NCI-H146 (cell line): ENCODE measurements at places on chromosomes 3 and 15.
A peak's percentile ranks its signal among the peaks of the same experiment; 100 is the strongest.

DNA sequence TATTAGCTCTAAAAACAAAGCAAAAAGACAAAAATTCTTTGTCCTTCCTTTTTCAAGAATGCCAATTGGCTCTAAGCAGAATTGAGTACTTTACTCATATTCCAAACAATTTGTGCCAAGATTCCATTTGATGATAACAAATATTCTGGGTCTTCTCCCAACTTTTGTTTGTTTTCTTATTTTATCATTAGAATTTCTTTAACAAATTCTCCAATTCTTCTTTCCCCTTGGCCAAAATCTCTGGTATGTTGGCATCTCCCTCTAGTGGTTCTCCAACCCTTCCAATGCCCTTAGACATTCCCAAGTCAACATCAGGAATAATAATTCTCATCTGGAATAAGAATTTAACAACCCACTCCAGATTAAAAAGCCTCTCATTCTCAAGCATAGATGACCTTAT is 5.3 kb downstream of the CPOX start:
- no peak for DNase-seq

DNA sequence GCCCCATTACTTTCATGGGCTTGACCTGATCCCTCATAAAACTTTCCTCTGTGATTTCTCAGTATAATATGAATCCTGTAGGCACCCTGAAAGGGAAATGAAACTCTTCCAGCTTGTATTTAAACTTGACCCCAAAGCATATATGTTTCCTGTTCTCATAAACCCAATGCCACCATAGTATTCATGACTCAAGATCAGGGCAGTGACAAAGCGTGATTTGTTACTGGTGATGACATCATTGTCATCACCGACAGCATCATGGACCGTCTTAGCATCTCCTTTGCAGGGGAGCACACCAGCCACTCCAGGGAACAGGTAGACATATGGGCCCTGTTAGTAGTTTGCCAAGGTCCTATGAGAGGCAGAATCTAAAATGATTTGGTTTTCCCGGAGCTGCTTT is 741.2 kb downstream of the NR2F2 start:
- DNase-seq, result no peak

- DNase-seq, result no peak
These were observed 146.1 kb downstream of the AQP9 start for GRCh38 chr15:58284293-58284692.

GRCh38 chr3:189664311-189664710 is 33.1 kb downstream of the TP63 start:
- no peak for DNase-seq

DNA sequence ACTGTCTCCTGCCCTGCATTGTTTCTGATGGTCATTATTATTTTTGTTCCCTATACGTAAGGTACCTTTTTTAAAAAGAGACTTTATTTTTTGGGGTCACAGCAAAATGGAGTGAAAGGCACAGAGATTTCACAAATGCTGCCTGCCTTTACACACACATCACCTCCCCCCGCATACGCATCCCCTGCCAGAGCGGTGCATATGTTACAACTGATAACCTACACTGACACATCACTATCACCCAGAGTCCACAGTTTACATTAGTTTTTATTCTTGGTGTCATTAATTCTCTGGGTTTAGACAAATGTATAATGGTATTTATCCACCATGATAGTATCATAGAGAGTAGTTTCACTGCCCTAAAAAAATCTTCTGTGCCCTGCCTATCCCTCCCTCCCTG is 43.6 kb upstream of the KLF13 start:
- DNase-seq, result no peak

- DNase-seq, result peak; percentile 99
These were observed 901 bp downstream of the ALCAM start for GRCh38 chr3:105367406-105368213.

- no peak for DNase-seq
These were observed 112.5 kb downstream of the CPNE4 start for GRCh38 chr3:131922356-131922755.

DNA sequence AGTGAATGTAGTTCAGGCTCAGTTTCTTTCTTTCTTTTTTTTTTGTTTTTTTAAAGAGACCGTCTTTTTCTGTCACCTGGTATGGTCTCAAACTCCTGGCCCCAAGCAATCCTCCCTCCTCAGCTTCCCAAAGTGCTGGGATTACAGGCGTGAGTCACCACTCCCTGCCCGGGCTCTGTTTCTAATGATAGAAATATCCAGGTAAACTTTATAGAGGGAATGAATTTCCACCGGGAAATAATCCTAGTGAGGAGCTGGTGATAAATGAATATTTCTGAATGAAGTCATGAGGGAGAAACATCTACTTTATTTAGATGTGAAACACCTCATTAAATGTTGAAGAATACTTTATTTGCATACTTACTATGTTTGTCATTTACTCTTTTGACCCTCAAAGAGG is 7.2 kb downstream of the RNF13 start:
- DNase-seq, result no peak

DNA sequence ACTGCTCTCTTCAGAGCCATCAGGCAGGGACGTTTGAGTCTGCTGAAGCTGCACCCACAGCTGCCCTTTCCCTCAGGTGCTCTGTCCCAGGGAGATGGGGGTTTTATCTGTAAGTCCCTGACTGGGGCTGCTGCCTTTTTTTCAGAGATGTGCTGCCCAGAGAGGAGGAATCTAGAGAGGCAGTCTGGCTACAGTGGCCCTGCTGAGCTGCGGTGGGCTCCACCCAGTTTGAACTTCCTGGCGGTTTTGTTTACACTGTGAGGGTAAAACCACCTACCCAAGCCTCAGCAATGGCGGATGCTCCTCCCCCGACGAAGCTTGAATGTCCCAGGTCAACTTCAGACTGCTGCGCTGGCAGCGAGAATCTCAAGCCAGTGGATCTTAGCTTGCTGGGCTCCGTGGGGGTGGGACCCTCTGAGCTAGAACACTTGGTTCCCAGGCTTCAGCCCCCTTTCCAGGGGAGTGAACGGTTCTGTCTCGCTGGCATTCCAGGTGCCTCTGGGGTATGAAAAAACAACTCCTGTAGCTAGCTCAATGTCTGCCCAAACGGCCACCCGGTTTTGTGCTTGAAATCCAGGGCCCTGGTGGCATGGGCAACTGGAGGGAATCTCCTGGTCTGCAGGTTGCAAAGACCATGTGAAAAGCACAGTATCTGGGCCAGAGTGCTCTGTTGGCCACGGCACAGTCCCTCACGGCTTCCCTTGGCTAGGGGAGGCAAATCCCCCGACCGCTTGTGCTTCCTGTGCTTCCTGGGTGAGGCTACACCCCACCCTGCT is 21.1 kb upstream of the ST6GAL1 start:
- peak; percentile 17 for DNase-seq

- no peak for DNase-seq
These were observed 52.4 kb upstream of the RGMA start for GRCh38 chr15:93141371-93141794.

DNA sequence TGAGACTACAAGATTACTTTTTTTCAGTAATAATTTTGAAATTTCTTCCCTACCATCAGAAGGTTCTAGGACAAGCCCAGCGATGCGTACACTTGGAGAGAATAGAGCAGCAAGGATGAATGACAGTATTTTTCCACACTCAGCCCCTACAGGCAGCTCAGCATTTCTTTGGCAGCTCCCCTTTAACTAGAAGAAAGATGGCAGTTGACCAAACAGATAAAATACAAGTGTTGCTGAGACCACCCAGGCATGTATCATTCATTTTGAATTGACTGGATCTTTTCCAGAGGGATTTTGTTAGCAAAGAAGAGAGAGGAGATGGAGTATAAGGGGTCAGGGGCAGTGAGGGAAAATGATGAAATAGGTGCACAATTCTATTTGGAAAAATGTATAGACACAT is 761.3 kb downstream of the AGBL1 start:
- no peak for DNase-seq

GRCh38 chr3:197713477-197713822 is 23.3 kb downstream of the RUBCN start:
- DNase-seq, result no peak

DNA sequence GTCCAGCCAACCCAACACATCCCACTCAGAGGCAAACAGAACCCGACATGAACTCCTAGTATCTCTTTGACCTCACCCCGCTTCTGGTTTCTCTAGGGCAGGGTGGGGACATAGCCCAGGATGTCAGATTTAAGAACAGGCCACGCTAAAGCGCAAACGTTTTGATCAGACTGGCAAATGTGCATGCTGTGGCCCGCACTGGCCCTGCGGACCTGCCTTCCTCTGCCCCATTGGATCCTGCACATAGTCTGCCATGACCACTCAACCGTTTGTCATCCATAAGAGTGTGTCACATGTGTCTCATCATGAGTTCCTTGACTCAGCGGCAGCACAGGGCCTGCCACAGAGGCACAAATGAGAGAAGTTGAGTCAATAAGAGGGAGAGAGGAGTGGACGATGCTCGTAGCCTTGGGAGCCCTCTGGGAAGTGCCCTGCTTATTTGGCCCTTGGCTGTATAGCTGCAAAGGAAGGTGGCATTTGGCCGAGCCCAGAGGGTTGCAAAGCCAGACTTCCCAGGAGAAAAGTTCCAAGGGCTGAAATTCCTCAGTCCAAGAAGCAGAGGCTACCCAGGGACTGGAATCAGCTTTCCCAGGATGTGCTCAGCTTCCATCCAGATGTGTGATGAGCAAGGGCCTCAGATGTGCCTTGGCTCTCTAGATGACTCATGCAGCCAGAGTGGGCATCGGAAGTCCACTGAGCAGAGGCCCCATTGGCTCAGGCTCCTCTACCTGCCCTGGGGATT is 55.5 kb upstream of the SLCO2A1 start:
- no peak for DNase-seq

GRCh38 chr3:104825116-104825515 is 541.6 kb upstream of the ALCAM start:
- DNase-seq, result peak; percentile 98

- no peak for DNase-seq
These were observed 107.0 kb downstream of the ALCAM start for GRCh38 chr3:105473521-105474223.
